ENCODE measurements at places on chromosomes 3 and 15.

DNA sequence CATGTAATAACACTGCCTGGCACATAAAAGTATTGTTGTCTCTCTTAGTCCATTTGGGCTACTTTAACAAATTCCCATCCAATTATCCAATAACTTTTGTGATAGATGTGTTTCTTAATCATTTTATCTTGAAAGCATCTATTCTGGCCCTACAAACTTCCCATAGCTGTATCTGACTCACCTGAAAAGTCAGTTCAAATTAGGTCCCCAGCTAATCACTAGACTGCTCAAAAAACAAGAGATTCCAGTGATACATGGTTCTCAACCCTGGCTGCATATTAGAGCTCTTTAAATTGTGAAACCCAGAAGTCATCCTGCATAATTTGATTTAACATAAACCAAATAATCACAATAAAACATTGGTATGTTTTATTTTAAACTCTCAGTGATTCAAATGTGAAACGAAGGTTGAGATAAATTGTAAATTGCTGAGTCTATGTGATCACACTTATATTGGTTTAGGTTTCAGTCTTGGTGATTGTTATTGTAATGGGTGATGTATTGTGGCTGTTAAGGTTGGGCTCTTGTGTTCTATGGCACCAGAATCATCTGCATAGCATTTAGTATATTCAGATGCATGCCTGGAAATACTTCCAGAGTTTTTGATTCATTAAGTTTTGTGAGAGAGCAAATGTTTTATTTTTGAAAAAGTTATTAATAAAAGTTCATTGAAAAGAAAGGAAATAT is 268.9 kb upstream of the KCNMB2 start:
- no peak for DNase-seq

- no peak for DNase-seq
These were observed 82.7 kb upstream of the SLC6A6 start for GRCh38 chr3:14319654-14320182.

- DNase-seq: no peak
These were observed 23.2 kb upstream of the LAMP3 start for GRCh38 chr3:183185696-183186095.

GRCh38 chr3:141246224-141246957 is 14.8 kb downstream of the PXYLP1 start:
- no peak for DNase-seq

GRCh38 chr3:151228666-151229040 is 25.6 kb upstream of the GPR171 start:
- no peak for DNase-seq

DNA sequence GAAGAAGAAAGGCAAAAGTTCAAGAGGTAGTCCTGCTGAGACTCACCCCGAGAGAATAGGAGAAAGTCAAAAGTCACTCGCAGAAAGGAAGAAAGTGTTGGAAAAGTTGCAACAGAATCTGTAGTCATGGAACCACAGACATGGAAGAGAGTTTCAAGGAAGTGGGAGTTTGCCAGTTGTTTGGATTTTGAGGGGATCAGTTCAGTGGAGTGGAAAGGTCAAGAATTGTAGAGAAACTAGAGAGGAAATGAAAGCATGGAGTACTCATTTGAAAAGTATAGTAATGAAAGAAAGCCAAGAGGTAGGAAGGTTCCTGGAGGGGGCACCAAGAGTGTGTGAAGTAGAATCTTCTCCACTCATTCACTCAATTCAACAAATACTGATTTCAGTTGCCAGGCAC is 34.7 kb downstream of the SPTSSB start:
- no peak for DNase-seq

DNA sequence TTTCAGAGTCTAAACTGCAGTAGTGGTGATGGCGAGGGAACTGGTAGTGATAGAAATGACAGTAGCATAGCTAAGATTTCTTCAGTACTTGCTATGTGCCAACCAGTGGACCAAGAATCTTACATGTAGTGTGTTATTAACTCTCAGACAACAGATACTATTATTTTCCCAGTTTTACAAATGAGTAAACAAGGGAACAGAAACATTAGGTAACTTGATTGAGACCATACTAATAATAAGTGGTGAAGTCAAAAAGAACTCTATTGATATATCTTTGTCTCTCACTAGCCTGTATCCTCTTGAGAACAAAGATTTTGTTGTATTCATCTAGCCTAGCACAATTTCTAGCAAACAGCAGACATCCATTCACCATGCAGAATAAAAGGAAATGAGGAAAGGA is 250.1 kb downstream of the ZBTB20 start:
- no peak for DNase-seq

DNA sequence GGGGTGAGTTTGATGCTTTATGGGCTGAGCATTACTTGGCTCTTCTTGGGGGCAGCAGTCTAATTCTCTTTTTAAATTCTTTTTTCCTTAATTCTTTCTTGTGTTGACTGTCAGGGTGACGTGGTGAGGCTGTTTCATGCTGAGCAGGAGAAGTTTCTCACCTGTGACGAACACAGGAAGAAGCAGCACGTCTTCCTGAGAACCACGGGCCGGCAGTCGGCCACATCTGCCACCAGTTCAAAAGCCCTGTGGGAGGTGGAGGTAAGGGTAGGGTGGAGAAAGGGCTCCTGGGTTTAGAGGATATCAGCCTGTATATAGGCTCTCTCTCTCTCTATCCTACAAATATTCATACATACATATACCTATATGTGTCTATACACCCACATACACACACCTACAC is 152.3 kb downstream of the ITPR1 start:
- no peak for DNase-seq

DNA sequence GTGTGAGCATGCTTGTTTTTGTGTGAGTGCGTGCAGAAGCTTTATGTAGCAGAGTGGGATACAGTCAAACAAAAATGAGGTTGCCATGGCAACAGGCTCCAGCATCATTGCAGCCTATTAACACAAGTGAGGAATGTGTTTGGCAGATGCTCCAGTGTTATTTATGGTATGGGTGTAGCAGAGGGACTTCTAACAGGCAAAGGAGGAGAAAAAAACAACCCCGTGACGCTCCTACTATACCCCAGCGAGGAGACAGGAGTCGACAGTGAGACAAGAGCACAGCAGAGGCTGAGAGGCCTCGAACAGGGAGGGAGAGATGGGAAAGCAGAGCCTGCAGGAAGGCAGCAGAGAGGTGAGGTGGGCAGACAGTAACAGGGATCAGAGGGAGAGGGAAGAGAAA is 4.9 kb downstream of the ADCY5 start:
- no peak for DNase-seq

- DNase-seq: no peak
These were observed 9.2 kb upstream of the LYZL4 start for GRCh38 chr3:42419563-42419962.

DNA sequence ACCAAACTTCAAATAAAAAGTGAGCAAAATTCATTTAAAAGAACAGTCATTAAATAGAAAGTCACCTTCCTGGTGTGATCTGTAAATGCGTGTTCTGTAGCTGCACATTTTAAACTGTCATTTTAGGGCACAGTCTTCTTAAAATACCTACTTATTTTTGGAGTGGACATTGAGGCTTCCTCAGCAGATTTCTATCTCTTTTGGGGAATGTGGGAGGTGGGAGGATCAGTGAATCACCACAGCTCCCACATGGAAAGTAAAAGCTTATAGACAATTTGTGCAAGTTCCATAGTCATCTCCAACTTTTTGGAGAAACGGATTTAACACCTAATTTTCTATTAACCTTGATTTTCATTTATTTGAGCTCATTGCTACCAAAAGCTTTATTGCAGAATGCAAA is 21.0 kb upstream of the MOBP start:
- no peak for DNase-seq

- DNase-seq: no peak
These were observed 133.1 kb downstream of the DIPK2A start for GRCh38 chr3:144104679-144105078.

- no peak for DNase-seq
These were observed 4.8 kb upstream of the HCLS1 start for GRCh38 chr3:121665488-121665887.

GRCh38 chr3:77042882-77043281 is 3.0 kb downstream of the ROBO2 start:
- no peak for DNase-seq

- no peak for DNase-seq
These were observed 38.7 kb upstream of the HRH1 start for GRCh38 chr3:11115548-11115947.

DNA sequence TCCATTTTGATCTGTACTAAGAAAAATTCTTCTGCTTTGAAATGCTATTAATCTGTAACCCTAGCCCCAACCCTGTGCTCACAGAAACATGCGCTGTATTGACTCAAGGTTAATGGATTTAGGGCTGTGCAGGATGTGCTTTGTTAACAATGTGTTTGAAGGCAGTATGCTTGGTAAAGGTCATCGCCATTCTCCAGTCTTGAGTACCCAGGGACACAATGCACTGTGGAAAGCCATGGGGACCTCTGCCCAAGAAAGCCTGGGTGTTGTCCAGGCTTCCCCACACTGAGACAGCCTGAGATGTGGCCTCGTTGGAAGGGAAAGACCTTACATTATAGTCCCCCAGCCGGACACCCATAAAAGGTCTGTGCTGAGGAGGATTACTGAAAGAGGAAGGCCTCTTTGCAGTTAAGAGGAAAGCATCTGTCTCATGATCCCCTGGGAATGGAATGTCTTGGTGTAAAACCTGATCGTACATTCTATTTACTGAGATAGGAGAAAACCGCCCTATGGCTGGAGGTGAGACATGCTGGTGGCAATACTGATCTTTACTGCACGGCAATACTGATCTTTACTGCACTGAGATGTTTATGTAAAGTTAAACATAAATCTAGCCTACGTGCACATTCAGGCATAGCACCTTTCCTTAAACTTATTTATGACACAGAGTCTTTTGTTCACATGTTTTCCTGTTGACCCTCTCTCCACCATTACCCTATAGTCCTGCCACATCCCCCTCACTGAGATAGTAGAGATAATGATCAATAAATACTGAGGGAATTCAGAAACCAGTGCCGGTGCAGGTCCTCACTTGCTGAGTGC is 6.3 kb downstream of the PIGZ start:
- no peak for DNase-seq

GRCh38 chr3:12345584-12346494 is 57.0 kb downstream of the PPARG start:
- DNase-seq: no peak

DNA sequence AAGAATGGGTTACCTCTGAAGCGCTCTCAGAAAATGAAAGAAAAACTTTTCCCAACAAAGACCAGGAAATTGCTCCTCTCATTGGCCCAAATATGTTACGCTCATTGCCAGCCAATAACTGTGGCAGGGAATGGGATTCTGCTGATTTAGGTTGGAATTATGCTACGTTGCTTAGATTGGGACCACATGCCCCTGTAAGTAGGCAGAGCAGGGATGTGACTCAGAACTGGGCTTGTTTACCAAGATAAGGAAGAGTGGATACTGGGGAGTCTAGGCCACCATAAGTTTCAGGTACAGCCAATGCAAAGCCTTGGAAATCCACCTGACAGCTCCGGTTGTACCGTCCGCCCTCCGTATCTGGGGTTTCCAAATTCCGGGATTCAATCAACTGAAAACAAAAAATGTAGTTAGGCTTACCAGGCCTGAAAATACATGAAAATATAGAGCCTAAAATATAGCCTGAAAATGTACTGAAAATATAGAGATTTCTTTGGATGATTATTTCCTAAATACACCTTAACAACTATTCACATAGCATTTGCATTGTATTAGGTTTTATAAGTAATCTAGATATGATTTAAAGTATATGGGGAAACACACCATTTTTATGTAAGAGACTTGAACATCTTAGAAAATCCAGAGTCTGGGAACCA is 1.5 kb upstream of the TCF12 start:
- DNase-seq: no peak

DNA sequence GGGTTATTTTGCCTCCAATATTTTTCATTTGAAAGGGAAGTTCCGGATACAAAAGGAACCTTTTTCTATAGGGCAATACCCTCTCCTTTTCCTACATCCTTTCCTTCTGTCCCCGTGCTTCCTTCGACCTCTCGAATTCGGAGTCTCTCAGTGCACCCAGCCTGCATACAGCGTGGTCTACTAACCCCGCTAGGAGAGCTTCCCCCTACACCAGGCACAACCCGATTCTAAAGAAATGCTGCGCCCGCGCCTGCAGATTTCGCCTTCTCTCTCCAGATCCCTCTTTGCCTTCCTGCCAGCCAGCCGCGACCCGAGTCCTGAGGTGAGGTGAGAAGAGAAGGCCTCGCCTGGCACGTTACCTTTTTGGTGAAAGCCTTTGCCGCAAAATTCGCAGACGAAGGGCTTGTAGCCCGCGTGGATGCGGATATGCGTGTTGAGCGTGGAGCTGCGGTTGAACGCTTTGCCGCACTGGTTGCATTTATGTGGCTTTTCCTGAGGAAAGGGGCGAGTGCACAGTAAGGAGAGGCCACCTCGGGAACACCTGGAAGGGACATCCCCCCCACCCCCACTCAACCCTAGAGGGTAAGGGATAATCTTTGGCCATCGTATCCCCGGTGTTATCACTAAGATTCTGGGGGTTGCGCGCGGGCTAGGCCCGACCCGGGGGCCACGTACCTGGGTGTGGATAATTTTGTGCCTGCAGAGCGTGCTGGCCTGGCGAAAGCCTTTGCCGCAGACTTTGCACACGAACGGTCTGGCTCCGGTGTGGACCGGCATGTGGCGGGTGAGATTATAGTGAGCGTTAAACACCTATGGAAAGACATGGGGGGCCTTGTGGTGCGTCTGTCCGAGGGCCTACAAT is 2.3 kb downstream of the FEZF2 start:
- no peak for DNase-seq

DNA sequence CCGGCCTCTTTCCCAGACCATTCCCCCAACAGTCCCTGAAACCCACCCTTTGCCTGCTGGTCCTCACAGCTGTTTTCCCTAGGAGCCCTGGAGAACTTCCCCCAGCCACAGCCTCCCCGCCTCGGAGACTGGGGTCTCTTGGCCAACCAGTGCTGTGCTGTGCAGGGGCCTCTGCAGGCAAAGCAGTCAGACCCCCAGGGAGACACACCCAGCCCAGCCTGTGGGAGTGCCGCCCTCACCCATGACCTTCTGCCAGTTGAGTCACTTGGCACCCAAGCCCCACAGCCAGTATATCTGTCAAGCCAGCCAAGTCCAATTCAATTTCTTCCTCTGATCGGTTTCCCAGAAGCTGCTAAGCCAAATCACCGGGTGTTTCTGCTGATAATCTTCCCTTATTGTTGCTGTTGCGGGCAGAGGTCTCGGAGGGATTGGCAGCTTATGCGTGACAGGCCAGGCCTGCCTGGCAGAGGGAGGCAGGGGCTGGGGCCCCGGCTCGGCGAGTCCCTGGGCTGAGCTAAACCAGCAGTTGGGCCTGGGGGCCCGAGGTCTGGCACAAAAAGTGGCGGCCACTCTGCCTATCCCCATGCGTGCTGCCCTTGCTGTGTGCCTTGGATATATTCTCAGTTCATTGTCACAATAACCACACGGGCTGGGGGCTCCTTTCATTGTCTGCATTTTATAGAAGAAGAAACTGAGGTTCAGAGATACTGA is 65.6 kb upstream of the SLC6A1 start:
- no peak for DNase-seq

GRCh38 chr15:84772031-84772430 is 23.6 kb downstream of the ZNF592 start:
- DNase-seq: no peak
